ENCODE measurements at places on chromosomes 12 and 14.
A peak's percentile ranks its signal among the peaks of the same experiment; 100 is the strongest.

DNA sequence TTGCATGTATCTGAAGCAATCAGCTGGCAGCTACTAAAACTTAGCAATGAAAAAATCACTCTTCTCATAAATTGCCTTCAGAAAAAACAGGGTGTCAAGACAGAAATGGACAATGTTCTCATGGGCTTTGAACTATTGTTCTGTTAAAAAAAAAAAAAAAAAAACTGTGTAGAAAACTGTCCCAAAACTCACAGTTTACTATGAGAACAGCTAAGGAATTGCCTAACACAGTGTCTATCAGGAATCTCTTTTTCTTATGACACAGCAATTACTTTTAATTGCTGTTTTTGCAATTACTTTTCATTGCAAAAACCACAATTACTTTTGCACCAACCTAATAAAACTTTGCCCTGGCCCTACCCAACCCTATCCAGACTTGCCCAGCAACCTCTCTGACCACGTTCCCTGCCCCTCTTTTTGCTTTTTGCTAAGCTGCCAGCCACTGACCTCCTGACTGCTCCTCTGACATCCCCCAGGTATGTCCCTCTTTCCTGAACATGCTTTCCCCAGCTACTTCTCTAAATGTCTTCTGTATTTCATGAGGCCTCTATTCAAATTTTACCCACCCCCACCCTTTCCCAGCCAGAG, 68.0 kb upstream of the SLCO1C1 start:
- DNase-seq = no peak

- DNase-seq = no peak
Measured at GRCh38 chr12:67792185-67792584, 143.6 kb downstream of the DYRK2 start.

- no peak for DNase-seq
Measured at GRCh38 chr14:63996016-63996415, 143.2 kb downstream of the SYNE2 start.

GRCh38 chr12:121334513-121335343, 17.5 kb downstream of the ANAPC5 start:
- DNase-seq = peak; percentile 70

DNA sequence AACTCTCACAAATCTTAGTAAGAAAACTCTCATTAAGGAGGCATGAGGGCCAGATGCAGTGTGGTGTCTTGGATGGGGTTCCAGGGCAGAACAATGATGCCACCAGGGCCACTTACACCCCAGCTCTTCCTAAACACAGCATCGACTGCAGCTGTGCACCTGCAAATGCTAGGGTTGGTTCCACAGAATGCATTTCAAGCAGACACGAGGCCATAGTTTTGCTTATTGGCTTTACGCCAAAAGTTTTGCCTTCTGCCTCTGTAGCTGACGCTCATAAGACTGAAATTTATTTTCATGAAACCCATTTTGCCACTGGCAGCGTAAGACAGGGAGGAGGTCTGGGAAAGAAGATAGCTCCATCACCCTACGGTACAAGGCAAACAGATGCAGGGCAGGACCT, 179.0 kb downstream of the RIMBP2 start:
- peak; percentile 29 for DNase-seq

GRCh38 chr12:4273652-4274395, at the start of gene CCND2:
Gene CCND2, plus strand, starts transcription at chr12:4273762. Its CDS starts 279 bp downstream, at chr12:4274041.
- no peak for DNase-seq

GRCh38 chr12:51430196-51430895, 5.7 kb downstream of the SLC4A8 start:
- DNase-seq = peak; percentile 74

DNA sequence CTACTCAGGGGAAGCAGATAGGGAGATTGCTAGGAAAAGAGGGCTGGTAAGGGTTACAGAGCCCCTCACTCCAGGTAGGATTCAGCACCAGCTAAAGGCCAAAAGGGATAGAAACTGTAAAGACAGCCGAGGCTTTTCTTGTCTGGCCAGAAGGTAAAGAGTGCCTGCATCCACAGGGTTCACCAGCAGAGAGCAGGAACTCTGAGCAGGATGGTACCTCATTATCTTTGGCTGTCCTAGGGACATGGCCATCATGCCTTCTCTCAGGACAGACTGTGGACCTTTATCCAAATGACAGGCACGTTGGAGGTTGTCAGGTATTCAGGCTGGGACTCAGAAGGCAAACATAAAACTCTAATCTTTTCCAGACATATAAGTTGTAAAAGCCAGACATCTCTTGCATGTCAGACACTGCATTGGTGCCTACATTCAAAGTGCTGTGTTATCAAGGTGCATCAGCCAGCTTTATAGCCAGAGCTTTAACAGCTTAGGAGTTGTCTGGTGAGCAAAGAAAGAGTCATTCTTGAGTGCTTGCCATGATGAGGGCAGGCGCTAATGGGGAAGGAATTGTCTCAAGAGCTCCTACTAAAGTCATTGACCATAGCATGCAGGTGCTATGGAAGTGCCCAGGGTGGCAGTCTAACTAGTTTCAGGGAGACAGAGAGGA, 89.5 kb downstream of the PELI2 start:
- no peak for DNase-seq

DNA sequence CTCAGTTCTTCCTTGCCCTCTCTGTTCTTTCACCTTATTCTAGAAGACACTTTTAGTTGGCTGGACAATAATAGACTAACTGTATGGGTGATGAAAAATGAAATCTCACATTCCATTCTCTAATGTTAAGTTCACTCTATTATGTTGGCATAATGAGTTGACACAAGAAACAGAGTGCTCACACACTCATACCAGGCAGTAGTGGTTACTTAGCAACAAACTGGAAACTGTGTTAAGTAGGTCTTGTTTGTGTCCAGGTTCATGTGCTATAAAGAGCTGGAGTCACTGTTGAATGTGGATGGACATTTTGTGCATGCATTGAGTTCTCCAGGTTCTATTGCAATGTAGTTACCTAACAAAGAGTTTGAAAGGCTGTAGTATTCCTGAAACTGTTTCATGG, 16.9 kb upstream of the PPP4R4 start:
- no peak for DNase-seq

DNA sequence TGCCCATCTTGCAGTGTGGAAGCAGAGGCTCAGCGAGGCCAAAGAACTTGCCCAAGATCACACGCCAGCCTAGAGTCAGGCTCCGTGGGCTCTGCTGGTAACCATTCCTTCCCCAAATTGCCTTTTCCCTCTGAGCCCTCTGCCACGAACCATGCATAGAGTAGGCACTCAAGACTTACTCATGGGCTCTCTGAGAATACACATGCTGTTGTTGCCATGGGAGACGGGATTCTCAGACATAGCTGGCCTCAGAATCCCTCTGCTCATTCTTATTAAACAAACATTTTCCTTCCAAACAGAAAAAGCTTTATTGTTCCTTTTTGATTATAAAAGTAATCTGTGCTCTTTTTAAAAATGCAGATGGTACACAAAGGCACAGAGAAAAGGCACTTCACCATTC, 52.5 kb upstream of the WSCD2 start:
- DNase-seq = no peak

GRCh38 chr12:78864870-78865463, 393 bp downstream of the SYT1 start:
- no peak for DNase-seq

GRCh38 chr12:27979145-27979544, 6.6 kb upstream of the PTHLH start:
- no peak for DNase-seq

DNA sequence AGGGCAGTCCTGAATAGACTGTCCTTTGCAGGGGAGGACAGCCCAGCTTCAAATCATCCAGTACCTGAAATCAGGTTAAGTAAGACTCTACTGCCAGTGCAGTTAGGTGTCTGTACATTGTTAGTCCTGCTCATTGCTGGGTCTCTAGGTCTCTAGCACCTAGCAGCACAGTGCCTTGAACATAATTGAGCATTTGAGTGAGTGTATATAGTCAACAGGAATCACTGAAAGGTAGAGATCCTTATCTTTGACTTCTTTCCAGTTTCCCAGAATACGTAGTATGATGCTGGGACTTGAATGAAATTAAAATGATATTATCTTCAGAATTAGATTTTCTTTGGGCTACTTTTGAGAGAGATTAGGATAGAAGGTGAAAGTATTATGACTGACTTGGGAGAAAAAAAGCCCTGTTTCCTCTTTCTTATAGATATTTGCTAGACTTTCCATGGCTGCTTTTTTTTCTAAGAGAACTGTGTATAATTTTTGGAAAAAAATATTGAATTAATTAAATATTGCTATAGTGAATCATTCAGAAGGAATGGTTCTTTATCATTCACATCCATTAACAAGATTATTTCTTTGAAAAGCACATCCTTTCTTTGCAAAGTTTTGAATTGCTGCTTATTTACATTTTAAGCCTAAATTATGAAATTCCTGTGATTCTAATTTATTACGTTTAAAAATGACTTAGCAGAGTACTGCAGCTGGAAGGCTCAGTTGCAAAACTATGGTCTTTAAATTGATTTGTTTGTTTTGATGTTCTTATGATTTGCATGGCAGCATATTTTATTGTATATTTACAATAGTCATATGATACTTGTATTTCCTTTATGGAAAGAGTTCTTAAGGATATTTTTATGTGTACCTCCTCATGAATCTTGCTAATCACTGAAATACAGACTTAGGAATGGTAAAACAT, 51.6 kb downstream of the PPP4R4 start:
- DNase-seq = no peak

DNA sequence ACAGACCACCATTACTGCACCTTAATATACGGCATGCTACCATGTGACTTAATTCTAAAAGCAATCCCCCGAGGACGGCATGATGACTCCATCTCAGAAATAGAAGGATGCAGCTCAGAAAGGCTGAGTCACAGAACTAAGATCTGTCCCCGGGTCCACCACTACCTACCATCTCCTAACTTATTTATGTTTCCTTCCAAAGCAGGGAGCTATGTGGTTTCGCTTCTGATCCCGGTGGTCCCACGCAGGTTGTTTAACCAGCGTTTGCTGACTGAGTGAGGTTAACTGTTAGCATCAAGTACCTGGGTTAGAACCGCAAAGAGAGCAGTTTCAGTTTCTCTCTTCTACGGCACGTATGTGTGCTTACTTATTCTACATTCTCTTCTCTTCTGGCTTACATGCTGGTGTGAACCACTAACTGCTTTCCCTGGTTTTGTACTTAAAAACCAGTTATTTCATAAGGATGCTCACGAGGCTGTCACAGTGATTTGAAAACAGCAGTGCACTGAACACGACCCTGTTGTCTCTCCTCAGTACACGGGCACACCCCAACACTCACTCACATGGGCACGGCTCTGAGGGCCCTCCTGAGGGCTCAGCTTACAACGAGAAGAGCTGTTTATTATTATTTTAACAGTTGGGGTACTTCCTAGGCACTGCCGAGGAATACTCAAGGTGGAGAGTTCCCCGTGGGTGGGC, 66.7 kb downstream of the CCDC88C start:
- DNase-seq = no peak

DNA sequence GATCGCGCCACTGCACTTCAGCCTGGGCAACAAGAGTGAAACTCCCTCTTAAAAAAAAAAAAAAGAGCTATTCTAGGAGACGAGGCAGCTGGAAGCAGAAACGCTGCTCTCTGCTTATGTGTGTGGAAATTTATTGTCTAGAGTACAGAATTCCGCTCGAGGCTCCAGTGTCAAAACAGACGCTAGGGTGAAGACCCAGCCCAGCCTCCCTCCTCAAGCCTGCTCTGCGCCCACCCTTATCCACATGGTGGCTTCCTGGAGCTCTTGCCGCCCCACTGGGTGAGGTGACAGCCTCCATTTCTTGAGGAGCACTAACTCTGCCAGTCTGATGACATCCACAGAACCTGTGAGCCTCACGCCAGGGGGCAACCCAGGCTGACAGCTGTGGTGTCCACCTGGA, 49.5 kb upstream of the DLK1 start:
- DNase-seq = no peak

DNA sequence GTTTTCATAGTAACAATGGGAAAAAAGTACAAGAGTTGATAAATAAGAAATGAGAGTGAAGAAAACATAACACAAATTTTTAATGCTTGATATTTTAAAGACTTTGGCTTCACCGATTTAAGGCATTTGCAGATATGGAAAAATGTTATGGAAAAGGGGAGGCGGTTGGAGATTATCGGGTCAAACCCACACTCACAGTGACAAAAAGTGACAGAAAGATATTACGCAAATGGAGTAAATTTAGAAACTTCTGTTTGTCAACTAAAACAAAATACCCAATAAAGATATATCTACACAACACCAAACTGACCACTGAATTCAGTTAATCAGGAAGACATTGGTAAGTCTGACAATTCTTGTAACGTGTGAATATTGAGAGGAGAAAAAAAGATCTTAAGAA, 2.5 kb downstream of the PPP1R12A start:
- no peak for DNase-seq

DNA sequence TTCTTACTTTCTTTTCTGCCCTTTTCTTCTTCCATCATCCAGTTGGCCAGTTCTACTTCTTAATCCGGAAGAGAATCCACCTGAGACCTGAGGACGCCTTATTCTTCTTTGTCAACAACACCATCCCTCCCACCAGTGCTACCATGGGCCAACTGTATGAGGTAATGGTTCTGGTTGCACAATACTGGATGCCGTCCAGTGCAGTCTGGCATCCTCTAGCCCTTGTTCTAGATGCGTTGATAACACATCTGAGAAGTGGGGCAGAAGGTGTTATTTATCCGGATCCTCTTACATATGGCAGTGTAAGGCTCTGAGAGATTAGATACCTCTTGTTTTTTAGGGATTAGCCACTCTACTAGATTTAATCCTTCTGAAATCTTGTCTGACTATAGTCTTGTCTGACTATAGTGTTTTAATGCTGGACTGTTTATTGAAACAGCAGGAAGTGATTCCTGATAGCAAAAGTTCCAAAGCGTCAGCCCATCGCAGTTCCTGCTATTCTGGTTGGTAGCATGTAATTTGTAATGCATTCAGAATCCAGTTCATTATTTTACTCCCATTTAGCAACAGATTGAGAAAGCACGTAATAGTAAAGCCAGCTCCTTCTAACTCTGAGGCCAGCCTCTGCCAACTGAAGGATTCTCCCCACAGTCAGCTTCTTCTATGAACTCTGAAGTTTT, 7.9 kb downstream of the GABARAPL1 start:
- no peak for DNase-seq

DNA sequence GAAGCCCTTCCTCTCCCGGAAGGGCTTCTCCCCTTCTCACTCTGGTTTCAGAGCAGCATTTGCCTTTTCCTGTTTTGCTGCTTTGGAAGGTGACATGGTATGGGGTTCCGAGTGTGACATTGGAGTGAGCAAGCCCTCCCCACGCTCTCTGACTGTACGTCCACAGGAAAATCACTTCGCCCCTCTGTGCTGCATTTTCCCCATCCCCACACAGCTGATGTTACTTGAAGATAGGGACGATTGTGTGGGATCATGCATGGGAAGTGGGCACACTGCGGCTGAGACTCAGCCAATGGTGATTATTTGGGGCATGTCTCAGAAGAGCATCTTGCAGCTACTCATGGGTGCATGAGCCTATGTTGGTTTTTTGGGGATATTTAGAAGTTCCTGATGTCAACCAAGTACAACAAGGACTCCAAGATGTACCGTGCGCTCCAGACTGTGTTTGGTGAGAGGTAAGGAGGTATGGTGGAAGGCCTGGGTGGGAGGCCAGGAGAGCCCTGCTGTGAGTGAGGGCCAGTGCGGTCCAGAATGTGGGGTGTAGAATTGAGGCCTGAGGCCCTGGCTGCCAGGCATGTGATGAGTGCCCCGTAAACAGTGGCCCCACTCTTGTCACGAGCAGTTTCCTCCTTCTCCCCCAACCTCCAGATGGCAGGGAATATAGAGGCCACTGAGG, 15.1 kb downstream of the CYP46A1 start:
- DNase-seq = no peak
